CD4-positive, alpha-beta T cell treated with Interleukin-1 beta for 1 hour (primary cell): ENCODE measurements at places on chromosomes 11 and 22.

DNA sequence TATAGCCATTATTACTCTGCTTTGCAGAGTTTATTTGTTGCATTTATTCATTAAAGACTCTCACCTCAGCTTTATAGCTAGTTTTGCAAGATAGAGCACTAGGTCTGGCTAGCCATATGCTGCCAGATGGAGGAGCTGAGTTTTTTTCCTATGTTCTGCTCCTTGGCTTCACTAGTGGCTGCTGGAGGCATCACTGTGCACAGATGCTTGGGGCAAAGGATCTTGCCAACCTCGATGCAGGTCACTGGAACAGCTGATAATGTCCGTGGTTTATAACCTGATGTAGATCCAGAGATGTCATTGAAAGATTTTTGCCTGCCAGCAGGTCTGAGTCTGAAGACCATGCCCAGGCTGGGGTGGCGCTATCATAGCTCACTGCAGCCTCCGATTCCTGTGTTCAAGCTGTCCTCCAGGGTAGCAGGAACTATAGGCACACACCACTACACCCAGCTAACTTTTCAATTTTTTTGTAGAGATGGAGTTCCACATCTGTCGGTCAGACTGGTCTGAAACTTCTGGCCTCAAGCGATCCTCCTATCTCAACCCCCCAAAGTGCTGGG, 63.2 kb downstream of the PACS1 start:
- DNase-seq = no peak

DNA sequence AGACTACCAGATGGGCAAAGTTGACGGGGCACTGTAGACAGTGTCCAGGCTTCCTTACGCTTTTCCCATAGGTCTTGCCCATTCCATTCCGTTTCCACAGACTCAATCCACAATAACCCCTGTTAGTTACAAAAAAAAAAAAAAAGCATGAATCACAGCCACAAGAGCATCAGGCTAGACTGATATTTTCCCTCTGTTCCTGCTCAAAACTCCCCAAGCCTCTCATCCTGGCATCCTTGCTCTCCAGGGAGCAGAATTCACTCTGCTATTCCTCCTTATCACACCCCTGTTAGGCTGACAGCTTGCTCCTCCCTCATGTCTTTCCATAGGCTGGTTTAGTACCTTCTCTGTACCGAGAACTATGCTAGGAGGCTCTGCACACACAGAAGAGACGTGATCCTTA, 42.2 kb downstream of the TMEM123 start:
- no peak for DNase-seq

- no peak for DNase-seq
Measured at GRCh38 chr11:114308689-114309089, 12.5 kb downstream of the NNMT start.

DNA sequence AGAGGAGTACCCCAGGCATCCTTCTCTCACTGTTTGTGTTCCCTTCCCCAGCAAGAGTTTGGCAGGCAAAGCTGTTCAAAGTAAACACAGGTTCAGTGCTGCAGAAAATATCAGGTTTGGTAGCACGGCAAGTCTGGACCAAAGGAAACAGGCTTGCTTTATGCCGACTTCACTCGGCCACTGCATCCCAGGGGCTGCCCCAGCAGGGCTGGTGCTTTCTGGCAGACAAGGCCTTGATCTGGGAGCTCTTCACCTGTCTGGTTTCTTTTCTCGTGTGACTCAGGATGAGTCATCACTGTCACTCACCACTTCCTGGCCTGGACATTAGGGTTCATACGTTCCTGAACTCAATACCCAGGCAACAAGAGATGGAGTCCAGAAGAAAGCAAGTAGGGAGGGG, 52.6 kb upstream of the NAV2 start:
- peak; percentile 12 for DNase-seq

DNA sequence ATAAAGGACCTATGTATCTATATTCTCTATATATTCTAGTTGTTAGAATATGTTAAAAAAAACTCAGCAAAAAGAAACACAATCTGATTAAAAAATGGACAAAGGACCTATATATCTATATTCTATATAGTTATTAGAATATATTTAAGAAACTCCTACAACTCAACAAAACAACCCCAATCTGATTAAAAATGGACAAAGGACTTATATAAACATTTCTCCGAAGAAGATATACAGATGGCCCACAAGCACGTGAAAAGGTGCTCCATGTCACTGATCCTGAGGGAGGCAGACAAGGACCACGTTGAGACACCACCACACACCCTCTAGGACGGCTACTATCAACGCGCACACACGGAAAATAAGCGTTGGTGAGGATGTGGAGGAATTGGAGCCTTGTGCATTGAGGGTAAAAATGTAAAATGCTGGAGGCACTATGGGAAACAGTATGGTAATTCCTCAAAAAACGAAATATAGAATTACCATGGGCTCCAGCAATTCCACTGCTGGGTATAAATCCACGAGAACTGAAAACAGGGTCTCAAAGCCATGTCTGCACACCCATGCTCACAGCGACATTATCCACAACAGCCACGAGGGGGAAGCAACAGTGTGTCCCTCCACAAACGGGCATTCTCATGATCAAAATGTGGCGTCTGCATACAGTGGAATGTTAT, 22.7 kb downstream of the YPEL1 start:
- peak; percentile 64 for DNase-seq

DNA sequence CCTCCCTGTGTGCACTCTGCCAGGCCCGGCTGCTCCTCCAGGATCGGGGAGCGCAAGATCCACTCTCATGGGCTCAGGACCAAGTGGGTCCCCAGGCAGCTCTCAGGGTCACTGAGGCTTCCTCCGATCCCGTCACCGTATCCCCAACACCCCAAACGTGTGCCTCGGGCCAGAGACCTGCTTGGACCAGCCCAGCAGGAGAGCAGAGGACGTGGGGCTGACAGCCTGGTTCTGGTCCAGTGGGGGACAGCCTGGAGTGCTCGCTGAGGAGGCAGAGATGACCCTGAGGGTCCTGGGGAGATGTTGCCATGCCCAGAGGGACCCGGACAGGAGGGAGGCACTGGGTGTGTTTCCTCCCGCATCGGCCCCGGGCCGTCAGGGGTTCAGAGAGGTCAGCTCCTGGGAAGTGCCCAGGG, 1402.6 kb downstream of the BRD1 start:
- no peak for DNase-seq

DNA sequence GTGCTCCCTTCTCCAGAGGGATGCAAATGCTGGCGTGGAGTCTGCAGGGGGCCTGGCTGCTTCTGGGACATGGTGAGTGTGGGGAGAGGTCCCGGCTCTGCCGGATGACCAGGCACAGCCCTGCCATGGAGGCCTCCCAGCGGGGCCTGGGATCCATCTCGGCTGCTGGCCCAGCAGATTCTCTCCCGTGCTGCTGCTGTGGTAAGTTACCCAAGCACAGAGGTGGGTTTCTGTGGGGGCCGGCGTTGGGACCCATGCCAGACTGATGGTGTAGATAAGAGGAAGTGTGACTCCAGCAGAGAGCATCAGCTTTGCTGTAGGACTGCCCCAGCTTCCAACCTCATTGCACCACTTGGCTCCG, 147.5 kb upstream of the B3GAT1 start:
- DNase-seq = no peak
